Posterior cingulate gyrus (tissue), 11 donors: ENCODE measurements at places on chromosomes 1 and 21.

DNA sequence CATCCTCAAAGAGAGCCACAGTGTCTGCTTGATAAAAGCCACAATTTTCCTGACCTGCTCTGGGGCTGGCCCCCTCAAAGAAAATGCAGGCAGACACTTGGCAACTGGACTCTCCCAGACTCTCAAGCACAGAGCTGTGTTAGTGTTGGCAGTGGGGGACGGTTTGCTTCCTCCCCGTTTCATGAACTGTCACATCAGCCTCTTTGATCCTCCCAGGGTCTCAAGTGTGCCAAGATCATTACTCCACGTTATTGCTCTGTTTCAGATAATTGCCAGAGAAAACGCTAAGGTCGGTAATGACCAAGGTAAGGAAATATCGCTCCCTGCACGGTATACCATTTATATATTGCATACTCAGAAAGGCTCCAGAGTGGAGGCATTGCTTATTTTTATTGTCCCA is 138.8 kb downstream of the NTMT2 start:
- DNase-seq: no peak

DNA sequence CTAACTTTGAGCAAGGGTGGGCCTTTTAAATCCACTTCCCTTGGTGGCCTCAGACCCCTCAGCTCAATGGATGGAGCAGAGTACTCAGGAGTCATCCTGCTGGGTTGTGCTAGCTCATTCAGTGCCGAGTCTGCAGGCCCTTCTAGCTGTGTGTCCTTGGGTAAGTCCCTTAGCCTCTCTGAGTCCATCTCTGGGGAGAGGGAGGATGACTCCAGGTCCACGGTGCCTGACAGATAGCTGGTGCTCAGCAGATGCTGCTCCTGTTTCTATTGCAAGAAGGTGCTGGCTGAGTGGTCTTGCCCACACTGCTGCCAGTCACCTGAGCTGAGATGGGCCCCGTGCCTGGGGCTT is 11.0 kb downstream of the LDLRAP1 start:
- no peak for DNase-seq

- no peak for DNase-seq
These were observed 1.4 kb downstream of the NUCKS1 start for GRCh38 chr1:205748403-205749233.

DNA sequence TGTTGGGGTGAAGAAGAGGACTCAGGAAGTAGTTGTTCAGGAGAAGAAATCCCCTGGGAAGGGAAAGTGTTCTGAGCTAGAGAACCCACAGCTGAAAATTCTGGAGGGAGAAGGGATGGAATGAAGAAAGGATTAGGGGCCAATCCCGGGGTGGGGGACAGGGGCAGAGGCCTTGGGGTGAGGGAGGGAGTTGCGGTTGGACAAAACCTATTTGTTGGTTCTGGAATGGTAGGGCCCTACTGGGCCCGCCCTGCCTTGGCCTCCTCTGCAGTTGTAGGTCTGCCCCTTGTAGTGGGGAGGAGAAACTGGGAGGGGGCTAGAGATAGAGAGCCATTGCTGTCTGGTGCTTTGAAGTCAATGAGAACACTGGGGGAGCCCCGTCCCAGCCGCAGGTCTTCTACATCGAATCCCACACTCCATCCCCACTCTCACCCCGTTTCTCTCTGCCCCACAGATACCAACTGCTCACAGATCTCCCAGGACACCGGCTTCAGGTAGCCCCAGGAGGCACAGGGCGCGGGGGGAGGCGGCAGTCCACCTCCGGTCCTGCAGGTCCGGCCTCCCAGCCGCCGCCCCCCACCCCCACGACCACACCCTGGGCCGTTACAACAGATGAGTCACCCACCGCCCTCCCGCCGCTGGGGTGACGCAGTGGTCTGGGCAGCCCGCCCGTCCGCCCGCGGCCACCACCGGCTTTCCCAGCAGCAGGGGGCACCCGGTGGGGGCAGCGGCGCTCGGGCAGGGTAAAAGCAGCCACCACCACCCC is 1.1 kb downstream of the TAGLN2 start:
- DNase-seq: no peak

DNA sequence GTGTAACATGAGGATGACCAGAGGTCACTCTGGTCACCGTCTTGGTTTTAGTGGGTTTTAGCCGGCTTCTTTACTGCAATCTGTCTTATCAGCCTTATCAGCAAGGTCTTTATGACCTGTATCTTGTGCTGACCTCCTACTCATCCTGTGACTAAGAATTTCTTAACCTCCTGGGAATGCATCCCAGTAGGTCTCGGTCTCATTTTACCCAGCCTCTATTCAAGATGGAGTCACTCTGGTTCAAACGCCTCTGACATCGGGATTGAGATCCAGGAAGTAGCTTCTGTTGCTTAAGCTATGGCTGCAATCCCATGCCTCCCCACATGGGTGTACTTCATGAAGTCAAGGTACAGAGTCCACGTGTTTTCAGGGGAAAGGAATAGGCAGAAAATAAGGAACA is 19.9 kb downstream of the FMN2 start:
- DNase-seq: no peak

- DNase-seq: no peak
These were observed 173.0 kb upstream of the PALMD start for GRCh38 chr1:99472893-99473292.

DNA sequence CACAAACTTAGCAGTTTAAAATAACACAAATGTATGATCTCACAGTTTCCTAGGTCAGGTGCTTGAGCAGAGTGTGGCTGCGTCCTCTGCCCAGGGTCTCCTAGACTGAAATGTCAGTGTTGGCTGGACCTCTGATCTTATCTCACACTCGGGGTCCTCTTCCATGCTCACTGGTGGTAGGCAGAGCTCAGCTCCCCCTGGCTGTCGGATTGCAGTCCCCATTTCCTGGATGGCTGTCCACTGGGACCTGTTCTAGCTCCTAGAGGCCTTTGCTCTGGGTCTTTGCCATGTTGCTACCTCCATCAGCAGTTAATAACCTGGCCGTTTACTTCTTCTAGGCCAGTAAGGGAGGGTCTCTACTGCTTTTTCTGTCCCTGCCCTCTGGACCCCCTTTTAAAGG is 107.5 kb downstream of the PCNX2 start:
- DNase-seq: no peak

DNA sequence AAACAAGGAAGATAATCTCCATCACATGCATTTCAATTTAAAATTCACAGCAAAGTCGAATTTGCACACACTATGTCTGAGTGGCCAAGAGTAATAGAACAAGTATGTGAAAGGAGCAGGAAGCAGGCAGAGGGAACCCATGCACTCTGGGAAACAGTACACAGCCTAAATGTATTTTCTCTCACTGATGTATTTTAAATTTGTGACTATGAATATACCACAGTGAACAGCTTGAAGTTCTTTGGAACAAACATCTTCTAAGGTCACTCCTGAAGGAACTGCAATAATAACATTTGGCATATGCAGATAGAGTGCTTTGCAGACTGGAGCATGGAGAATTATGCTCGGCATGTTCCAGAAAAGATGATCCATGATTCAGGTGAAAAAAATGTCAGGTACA is 223.1 kb upstream of the PKN2 start:
- no peak for DNase-seq

- DNase-seq: no peak
These were observed 65.6 kb downstream of the SAMSN1 start for GRCh38 chr21:14480411-14481031.

- no peak for DNase-seq
These were observed 139.3 kb downstream of the NFIA start for GRCh38 chr1:61221642-61222041.
